Natural killer cell (primary cell): ENCODE measurements at places on chromosomes 3 and 15.

- DNase-seq, result no peak
Measured at GRCh38 chr15:70806992-70807712, 43.8 kb upstream of the UACA start.

DNA sequence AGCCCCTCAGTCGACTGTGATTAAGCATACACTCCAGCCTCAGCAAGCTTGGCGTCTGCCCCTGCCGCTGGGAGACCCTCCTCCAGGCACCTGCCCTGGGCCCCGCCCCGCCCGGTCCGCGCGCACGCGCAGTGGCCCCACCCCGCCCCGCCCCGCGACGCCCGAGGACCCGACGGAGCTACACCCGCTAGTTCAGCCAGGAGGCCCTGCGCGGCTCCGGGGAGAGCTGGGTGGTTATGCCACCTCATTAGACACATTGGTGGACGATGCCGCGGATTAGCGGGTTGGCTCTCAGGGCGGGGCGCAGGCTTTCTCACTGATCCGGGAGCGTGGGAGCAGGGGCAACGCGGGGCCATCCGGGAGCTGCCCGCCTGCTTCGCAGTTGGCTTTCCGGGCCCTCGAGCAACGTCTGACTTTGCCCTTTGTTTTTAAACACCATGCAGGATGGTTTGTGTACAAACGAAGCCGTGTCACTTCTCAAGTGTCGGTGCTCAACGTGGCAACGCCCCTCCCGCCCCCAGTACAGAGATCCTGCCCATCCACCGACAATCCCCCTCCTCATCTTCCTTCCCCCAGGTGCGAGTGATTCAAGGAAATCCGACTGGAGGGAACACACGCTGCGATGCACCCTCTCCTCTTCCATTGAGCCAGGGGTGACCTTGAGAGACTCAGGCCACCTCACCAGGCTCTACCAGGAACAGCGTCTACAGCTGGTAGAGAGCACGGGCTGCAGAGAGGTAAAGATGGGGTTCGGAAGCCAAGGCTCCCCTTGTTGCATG, 109.3 kb downstream of the SHQ1 start:
- DNase-seq, result peak; percentile 49

DNA sequence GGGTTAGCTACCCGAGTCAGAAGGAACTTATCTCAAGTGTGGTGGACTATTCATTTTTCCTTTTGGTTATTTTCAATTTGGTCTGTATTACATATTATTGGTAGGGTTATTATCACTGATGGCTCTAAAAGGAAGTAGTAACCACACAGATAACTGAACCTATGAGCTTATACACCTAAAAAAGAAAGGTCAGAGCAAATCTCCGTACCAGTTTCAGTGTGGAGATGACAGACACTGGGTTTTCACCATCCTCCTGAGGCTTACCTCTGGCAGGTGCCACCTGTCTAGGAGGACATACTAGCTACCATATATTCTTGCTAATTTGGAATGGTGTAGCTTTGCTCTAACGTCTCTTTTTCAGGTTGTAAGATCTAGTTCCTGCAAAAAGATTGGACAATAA, 10.2 kb downstream of the GAP43 start:
- DNase-seq, result no peak

- DNase-seq, result no peak
Measured at GRCh38 chr3:144344925-144345548, 373.4 kb downstream of the DIPK2A start.

DNA sequence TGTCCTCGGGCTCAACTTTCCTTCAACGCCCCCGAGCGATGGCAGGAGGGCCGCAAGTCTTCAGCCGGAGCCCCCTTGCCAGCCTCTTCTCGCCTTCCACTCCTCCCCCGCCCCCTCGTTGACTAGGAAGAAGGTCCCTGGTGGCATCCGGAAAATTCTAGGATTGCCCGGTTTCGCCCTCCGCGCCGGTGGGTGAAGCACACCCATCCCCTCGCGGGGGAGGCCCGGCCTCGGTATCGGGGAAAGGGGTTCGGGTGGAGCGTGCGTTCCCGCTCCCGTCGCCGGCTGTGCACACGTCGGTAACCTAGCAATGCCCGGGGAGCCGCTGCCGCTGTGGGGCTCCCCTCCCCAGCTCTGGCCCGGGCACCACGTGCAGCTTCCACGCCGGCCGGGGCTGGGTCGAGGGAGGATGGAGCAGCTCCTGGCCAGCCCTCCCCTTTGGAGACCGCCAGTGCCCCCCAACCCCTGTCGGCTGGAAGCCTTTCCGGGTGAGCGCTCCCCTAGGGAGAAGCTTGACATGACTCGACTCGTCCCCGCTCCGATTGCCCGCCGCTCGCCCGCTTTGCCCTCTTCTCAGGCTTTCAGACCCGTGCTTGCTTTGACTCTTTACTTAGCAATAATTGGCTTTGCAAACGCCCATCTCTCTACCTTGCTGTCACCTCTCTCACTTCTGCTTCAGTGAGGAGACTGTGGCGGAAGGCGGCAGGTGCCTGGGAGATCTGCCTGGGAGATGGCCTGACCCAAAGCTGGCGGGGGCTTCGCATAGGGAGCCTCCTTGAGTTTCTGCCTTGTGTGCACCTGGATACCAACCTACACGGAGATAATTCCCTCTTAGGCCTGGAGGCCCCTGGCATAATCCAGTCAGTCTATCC, 1.3 kb downstream of the CACNA1D start:
- DNase-seq, result no peak

GRCh38 chr3:148366743-148367410, 330.8 kb upstream of the AGTR1 start:
- no peak for DNase-seq

GRCh38 chr3:101518421-101518871, 5.4 kb upstream of the SENP7 start:
- no peak for DNase-seq
